ENCODE measurements at places on chromosomes 1 and 21.

GRCh38 chr1:43824795-43825194 lies 108.8 kb upstream of the ARTN start:
- no peak for DNase-seq

- no peak for DNase-seq
Measured at GRCh38 chr1:228178737-228179684, 13.4 kb downstream of the IBA57 start.

DNA sequence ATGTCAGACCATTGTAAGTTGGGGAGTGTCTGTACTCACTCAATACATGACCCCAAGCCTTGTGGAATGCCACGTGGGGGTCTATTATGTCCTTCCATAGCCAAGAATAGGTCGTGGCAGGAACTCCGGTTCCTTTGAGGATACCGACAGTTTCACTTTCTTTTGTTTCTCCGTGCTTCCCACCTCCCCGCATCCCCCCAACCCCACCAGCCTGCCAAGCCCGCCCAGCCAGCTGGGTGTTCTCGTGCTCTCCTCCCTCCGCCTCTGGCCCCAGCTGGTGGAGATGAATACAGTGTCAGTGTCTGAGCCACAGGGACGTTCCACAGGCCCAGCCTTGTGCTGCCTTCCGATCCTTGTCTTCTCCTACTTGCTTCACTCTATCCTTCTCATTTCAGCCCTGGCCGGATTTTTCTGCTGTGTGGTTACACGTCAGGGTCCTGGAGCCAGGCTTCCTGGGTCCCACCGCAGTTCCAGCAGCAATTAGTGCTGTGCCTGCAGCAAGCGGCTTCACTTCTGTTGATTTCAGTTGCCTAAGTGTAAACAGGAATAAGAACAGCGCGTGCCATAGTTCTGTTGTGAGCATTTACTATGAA lies 4.1 kb upstream of the AGTRAP start:
- peak; percentile 57 for DNase-seq

GRCh38 chr1:209831615-209832014 lies 3.8 kb downstream of the UTP25 start:
- peak; percentile 63 for DNase-seq

- no peak for DNase-seq
Measured at GRCh38 chr1:61481315-61481715, 243.6 kb downstream of the TM2D1 start.

DNA sequence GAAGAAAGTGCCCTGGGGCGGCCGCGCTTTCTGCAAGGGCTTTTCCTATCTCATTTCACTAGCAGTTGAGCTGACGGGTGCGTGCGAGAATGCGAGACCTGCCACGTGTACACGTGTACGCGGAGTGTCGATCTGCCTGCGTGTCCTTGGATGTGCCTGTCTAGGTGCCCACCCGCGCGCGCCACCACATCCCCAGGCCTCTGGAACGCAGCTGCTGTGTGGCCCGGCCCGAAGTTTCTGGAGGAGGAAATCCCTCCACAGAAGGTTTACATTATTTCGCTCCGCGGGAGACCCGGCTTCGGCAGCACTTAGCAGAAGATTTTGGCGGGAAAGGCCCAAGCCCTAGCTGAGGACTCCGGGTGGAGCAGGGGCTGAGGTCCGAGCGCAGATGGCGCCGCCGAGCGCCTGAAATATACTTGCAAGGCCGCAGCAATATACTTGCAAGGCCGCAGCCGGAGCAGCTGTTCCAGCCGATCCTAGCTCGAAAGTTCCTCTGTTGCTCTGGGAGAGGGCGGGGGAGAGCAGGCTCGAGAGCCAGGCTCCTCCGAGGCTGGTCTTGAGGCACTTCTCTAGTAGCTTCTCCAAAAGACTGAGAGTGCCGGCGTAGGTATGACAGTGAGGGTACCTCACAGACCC lies 3.9 kb downstream of the TBX15 start:
- peak; percentile 49 for DNase-seq

GRCh38 chr1:1287288-1288110 lies 7.3 kb downstream of the SCNN1D start:
- DNase-seq, result no peak

DNA sequence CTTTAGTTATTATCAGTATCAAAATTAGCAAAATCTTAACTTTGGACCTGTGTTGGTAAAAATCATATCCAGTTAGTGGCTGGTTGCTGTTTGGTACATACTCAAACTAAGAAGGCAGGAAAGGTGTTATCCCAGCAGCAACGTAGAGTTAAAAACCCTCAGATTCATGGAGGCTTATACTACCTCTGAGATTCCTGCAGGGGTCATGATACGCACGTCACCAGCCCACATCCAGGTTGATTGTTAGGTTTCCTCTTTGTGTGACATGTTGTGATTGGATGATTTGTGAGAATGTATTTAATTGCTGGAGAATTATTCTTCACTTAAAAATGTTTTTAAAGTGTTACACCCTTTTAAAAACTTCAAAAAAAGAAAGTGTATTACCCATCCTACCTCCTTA lies 423.3 kb upstream of the ADGRL2 start:
- no peak for DNase-seq

DNA sequence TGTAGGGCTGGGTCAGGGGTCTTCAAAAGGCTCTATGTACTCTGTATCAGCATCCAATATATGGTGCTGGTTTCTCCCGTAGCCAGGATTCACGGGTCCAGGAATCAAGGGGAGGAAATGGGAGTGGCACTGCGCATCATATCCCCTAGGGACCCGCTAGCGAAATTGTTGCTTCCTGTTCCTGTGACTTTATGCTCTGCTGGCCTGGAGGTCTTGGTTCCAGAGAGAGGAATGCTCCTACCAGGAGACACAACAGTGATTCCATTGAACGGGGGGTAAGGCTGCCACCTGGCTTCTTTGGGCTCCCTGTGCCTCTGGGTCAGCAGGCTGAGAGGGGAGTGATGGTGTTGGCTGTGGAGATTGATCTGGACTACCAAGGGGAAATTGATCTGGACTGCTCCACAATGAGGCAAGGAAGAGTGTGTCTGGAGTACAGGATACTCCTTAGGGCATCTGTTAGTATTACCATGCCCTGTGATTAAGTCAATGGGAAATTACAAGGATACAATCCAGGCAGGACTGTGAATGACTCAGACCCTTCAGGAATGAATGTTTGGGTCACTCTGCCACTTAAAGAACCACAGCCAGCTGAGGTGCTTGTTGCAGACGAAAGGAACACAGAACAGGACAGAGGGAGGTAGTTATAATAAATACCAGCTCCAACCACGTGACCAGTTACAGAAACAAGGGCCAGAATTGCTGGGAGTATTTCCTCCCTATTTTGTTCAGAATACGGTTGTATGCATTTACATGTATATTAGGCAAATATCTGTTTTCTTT lies 10.2 kb downstream of the SPSB1 start:
- peak; percentile 88 for DNase-seq

- peak; percentile 37 for DNase-seq
Measured at GRCh38 chr1:78491451-78492071, 787 bp downstream of the PTGFR start.

GRCh38 chr1:10225573-10225972 lies 15.2 kb downstream of the KIF1B start:
- DNase-seq, result no peak

GRCh38 chr1:25805863-25806225 lies 5.9 kb downstream of the SELENON start:
- peak; percentile 64 for DNase-seq

- peak; percentile 7 for DNase-seq
Measured at GRCh38 chr21:27314131-27314530, 347.2 kb upstream of the ADAMTS5 start.

DNA sequence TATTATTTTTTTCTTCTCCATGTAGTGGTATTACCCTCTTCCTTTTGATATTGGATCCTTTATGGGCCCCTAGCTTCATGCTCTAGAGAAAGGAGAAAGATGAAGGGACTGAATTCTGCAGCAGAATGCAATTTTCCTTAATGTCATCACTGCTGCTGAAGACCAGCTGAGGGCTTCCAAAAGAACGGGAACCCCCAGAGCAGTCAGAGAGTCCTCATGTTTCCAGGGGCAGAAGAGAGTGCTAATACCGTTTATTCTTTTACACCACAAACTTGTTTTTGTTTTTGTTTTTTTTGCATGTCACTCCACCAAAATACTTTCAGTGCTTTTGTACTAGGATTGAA lies 21.1 kb upstream of the TBX15 start:
- DNase-seq, result no peak

DNA sequence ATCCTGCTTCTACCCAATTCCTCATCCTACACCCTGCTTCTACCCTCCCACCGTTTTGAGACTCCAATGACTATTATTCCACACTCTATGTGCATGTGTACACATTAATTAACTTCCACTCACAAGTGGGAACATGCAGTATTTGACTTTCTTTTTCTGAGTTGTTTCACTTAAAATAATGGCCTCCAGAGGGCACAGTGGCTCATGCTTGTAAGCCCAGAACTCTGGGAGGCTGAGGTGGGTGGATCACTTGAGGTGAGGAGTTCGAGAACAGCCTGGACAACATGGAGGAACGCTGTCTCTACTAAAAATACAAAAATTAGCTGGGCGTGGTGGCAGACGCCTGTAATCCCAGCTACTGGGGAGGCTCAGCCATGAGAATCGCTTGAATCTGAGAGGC lies 464.8 kb downstream of the PTBP2 start:
- no peak for DNase-seq

DNA sequence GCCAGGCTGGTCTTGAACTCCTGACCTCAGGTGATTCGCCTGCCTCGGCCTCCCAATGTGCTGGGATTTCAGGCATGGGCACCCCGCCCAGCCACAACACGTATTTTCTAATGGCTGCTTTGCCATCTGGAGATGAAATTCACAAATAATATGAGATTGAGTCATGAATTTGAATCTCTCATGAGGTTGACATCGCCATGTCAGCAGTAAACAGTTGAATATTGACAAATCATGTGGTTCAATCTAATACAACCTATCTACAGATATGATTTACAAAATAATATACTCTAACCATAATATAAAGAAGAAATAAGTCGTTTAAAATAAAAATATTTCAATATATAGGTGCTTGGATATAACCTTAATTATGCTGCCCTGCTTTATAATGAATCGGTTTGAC lies 42.1 kb downstream of the MYOM3 start:
- DNase-seq, result no peak

GRCh38 chr1:68339505-68339904 lies 107.2 kb upstream of the WLS start:
- DNase-seq, result no peak

GRCh38 chr1:194372266-194372665 lies 1185.9 kb upstream of the B3GALT2 start:
- DNase-seq, result no peak

GRCh38 chr1:14742181-14742980 lies 143.9 kb downstream of the KAZN start:
- DNase-seq, result peak; percentile 99

Measured in fibroblast of lung (primary cell).